ENCODE measurements at places on chromosomes 3 and 15.

- no peak for DNase-seq
These were observed 179.9 kb downstream of the PLOD2 start for GRCh38 chr3:145981056-145981455.

DNA sequence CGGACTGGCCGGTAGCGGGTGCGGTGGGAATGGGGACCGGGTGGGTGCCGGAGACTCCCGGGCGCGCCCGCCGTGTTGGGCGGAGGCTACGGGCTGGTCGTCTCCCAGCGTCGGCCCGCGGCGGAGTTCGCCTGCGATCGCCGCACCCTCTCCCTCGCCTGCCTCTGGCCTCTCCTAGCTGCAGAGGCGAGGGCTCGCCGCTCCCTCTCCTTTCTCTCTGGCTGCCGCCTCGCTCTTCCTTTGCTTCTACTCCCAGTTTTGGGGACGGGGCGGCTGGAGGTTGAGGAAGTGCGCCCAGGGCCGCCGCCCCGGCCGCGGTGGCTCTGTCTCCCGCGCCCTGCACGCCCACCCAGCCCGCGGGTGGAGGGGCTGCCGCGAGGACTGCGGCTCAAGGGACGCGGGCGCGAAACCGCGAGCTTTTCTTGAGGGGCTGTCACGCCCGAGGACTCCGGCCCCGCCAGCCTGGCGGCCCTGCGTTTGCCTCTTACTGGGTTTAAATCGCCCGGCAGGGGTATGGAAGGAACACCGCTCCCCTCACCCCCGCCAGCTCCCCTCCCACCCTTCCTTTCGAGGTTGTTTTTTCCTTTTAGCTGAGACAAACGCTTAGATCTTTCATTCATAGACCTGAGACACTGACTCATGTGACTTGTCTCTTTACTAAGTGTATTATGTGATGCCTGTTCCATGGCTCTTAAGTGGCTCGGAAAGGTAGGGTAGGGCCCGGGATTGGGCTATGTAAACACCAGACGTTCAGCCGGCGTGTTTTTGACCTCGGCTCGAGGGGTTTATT is 654 bp downstream of the PIK3CA start:
- DNase-seq = peak; percentile 52

- DNase-seq = no peak
These were observed 25.3 kb downstream of the MEF2A start for GRCh38 chr15:99590913-99591646.

GRCh38 chr3:120982608-120983320 is 74.8 kb downstream of the STXBP5L start:
- no peak for DNase-seq

- DNase-seq = no peak
These were observed 178.6 kb upstream of the CCDC54 start for GRCh38 chr3:107198581-107199181.

DNA sequence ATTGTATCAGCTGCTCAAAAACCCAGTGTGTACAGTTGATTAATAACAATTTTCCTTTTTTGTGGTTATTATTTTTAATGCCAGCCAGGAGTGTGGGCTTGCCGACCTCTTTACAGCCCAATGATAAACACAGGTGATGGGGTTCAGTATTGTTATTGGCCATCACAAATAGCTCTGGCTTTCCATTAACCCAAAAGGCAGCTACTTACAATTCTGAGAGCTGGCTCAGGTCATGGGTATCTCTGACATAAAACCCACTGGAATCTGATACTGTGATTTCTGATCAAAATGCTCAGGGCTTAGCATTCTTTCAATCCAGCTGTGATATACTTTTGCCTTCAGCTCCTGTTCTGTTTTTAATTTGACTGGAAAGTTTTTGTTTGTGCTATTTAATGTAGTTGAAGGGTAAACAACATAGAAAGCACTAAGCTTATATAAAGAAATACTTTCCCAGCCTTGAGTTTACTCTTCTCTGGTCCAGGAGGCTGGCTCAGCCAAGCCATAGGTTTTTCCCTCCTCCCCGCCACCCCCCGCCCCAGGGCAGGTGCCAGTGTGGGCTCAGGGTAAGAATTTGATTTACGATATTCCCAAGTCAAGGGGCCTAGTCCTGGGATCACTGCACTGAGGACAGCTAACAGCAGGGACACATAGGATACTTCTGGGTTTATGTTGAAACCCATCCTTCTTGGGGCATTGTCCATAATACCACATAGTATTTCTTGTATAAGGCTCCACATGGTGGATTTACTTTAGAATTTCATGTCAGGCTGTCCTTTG is 54.0 kb upstream of the MYZAP start:
- no peak for DNase-seq

DNA sequence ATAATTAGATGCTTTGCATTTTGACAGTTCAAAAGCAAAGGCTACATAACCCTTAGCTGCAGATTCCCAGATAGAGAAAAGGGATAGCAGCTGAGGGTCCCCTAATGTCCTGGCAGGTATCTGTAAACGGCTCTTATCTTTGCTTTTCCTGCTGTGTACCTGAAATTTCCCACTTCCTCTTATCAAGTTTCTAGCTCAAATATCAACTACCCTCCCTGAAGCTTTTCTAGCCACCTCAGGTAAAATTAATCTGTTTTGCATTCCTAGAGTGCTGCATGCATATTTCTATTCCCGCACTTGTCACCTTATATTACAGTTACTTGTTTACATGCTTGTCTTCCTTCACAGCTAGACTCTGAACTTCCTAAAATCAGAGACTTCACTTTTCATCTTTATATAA is 55.6 kb upstream of the STXBP5L start:
- DNase-seq = no peak

DNA sequence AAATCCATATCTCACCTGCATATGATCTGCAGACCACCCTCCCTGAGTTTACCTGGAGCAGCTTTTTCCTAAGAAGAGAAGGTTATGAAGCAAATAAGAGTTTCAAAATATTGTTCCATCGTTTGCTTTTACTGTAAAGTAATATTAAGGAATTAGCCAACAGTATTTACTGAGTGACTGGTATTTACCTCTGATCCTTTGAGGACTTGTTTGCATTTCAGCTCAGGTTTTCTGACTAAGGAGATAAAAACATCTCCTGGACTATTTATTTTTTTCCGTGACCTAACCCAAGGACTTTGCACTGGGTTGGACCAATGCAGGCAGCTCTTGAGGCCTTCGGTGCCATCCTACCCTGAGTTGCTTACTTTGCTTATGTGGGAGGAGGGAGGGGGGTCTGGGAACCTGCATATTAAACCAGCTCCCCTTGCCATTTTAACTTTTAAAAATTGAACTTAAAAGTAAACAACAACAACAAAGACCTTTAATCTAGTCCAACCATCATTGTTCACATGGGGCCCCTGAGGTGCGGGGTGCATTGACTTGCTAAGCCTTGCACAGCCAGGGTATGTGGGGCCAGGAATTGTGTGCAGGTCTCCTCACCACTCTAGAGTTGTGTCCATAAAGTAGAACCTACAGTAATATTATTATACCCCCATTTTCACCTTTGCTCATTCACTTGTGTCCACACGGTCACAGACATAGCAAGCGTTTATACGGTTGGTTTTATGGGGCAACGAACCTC is 39.3 kb downstream of the TRAK1 start:
- no peak for DNase-seq

DNA sequence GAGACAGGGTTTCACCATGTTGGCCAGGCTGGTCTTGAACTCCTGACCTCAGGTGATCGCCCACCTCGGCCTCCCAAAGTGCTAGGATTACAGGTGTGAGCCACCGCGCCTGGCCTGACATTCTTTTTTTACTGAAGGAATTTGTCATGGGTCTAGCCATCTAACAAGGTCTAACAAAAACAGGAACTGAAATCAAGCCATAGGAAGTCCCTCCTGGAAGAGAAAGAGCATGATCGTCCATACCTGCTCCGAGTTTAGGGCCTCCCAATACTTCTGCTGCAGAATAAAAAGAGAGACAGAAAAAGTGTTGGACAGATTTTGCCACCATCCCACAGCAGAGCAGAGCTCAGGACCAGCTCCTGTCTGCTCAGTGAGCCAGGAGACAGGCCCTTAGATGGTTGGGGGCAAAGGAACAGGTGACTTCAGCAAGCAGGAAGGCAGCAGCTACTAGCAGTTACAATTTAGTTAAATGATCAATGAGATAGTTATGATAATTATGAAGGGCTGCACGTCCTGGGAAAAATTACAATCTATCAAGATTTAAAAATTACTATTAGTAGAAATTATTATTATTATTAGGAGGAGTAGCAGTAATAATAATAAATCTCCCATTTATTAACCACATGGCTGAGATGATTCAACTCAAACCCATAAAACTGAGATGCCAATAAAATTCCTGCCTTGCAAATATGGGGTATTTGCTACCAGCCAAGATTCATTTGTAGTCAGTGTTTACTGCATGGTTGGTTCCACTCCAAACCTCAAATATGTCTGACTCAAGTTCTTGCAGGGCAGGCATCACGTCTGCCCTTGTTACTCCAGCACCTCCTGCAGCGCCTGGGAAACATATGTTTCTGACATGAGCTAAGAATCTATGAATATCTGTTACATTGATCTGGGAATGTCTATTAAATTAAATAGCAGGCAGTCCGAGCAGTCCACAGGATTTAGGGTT is 40.1 kb downstream of the TMEM44 start:
- no peak for DNase-seq

Data from endothelial cell (in vitro differentiated cells).